ENCODE measurements at places on chromosomes 3 and 15.

DNA sequence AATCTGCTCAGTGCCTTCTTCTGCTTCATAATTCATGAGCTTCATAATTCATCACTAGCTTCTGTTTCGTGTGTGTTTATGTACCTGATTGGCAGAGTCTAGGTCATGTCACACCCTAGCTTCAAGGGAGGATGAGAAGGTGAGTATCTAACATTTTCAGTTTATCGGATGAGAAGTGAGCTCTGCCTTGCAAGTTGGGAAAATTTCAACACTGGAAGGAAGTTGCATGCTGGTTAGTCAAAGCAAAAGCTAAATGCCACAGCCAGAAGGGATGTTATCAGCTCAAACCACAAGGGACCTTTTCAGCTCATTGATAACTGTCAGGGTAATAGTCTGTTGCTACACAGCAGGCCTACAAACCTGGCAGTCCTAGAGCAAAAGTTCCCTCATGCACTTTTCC lies 7.3 kb upstream of the TNFSF10 start:
- DNase-seq, result no peak

DNA sequence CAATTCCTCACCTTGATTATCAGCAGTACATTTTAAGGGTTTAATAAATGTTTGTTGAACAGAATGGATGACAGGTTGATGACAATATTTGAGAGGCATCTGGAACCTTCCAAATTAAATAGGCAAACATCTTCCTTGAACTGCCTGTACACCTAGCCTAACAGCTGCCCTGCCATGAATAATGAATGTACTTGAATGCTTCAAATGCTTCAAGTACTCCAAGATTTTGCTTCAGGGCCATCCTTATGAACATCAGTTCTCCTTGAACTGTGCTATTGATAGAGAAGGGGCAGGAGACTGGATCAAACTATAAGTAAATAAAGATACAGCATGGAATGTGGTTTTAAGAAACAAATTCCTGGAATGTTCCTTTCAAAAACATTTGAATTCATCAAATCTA lies 136.8 kb downstream of the CHST2 start:
- DNase-seq, result no peak

DNA sequence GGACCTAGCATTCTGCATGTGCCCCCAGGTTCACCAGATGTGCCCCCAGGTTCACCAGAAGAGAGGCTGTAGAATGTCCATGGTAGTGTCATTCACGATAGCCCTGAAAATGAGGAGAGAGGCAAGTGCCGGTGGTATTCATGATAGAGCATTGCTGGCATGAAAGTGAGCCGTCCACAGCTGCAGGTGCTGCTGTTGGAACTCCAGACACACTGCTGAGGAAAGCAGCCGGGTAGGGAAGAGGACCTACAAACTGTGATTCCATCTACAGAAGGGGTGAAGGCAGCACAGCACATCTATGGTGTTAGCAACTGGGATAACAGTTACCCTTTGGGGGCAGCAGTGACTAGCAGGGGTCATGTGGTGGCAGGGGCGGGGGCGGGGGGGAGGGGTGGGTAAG lies 125.0 kb upstream of the PLXNA1 start:
- no peak for DNase-seq

DNA sequence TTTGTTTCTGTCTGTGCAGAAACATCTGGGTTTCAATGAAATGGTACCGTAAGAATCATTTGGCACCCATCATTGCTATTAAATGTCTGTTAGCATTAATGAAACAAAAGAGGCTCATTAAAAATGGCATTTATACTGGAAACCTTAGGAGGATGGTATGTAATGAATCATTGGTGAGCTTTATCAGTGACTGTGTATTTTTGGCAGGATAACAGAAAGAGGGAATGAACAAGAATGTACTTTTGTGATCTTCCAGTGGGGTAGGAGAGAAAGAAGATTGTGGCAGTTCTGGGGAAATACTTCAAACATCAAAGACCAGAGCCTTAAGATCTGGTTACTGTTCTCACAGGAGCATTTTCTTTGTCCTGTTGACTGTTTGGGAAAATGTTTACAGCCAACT lies 4.7 kb upstream of the DCBLD2 start:
- no peak for DNase-seq

DNA sequence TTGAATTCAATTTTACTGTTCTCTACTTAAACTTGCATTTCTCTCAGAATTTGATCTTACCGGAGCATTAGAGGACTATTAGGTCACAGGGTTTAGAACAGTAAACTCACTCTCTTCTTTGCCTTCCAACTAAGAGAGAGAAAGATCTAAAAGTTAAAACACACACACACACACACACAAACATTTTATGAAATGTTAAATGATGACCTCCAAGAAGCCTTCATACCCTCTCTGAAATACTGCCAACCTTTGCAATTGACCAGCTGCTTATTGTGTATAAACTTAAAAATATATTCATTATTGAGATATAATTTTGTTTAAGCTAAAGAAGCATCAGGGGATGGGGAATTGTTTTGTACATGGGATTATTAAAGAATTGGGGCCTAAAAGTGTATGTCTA lies 15.5 kb upstream of the NR2F2 start:
- DNase-seq, result no peak

DNA sequence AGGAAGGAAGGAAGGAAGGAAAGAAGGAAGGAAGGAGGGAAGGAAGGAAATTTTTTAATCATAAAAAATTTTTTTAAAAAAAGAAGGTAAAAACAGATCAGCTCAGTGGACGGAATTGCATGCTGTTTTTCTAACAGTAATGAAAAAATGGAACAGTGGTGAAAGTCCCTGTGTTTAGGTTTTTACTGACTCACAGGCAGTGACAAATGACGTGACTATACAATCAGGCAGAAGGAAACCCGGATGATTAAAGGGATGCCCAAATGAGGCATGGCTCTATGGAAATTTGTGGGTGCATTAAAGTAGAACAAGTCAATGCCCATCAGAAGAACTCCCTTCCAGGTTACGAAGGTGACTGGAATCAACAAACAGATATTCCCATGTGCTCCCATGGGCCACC lies 135.0 kb downstream of the IMPG2 start:
- DNase-seq, result no peak
